ENCODE measurements at places on chromosomes 11 and 22. TPM values are rescaled to one million over a fixed set of nuclear protein-coding genes. Genes with fewer than 3 reads are reported as not detected.

Gene SLC25A18
- total RNA-seq = 0.78 TPM

GRCh38 chr22:21044931-21045584 is 688 bp upstream of the LRRC74B start:
- DNase-seq = no peak

DNA sequence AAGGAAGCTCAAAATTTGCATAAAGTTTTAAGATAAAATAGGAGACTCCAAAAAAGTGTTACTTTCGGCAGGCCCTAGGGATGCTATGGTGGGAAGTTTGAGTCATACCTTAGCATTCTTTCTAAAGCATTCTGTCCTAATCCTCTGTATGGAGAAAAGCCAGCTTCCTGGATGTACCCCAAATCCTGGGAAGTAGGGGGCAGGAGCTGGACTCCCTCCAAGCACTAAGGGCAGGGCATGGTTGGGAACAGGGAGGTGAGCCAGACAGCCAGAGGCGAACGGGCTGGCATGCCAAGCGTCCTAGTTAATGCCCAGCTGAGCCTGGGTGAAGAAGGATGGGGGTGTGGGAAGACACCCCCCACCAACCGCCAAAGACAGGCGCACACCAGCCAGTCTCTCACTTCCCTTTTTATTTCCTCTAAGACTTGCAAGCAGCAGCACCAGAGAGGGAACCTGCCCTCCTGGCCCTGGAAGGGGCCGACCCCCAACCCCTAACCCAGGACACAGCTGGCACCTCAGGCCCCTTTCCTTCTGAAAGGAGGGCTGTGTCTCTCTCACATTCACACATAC is 23.9 kb downstream of the RTN4RL2 start:
- DNase-seq = no peak

GRCh38 chr11:58513747-58514367 is 6.0 kb upstream of the OR5B21 start:
- no peak for DNase-seq

GRCh38 chr11:110493346-110493745 is 63.6 kb downstream of the FDX1 start:
- DNase-seq = no peak

All from ureter (tissue), 1 donor.